ENCODE measurements at places on chromosomes 3 and 15.
A peak's percentile ranks its signal among the peaks of the same experiment; 100 is the strongest.

GRCh38 chr3:138433892-138434275 is 532 bp upstream of the ESYT3 start:
- no peak for DNase-seq

DNA sequence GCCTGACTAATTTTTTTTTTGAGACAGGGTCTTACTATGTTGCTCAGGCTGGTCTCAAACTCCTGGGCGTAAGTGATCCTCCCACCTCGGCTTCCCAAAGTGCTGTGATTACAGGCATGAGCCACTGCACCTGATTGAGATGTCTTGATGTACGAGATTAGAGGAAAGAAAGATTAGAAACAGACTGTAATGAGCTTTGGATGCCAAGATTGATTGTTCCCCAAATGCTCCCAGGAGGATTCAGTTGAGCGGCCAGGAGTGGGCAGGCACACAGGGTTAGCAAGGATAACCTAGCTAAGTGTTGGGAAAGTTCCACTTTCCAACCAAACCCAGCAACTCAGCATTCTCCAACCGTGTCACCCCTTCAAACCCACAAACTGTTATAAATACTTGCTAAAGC is 63.7 kb downstream of the SRGAP3 start:
- no peak for DNase-seq

- no peak for DNase-seq
Observed at GRCh38 chr3:182238126-182238525, 526.4 kb downstream of the SOX2 start.

GRCh38 chr3:179809639-179810038 is 156.8 kb downstream of the USP13 start:
- DNase-seq, result no peak

DNA sequence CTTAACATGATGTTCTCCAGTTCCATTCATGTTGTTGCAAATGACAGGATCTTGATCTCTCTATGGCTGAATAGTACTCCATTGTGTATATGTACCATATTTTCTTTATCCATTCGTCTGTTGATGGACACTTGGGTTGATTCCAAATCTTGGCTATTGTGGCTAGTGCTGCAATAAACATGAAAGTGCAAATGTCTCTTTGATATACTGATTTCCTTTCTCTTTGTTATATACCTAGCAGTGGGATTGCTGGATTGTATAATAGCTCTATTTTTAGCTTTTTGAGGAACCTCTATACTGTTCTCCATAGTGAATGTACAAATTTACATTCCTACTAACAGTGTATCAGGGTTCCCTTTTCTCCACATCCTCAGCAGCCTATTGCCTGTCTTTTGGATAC is 5.9 kb upstream of the RBP2 start:
- no peak for DNase-seq

DNA sequence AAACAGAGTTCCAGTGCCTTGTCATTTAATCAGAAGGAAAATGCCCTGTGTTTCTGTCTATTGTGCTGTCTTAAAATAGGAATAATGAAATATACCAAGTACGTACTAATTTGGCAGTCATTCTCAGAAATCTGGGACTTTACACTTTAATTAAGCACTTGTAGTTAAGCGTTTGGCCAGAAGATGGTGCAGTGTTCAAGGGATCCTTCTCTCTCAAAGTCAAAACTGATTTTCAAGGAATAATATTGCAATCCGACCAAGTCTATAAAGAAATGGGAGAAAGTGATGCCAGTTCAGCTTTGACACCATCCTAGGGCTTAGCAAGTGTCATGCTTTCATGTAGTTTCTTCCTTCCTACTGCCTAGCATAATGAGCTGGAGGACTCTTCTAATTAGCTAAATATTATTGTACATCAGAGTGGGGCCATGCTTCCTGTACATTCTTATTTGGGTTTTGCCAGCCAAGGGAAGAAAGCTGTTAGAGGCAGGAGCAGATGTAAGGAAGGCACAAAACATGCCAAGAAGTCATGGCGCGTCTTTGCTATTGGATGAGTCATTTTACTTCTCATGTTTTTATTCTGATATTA is 64.8 kb downstream of the SAMMSON start:
- no peak for DNase-seq

- DNase-seq, result no peak
Observed at GRCh38 chr15:51759557-51760070, 8.2 kb downstream of the TMOD2 start.

GRCh38 chr3:178291574-178292370 is 244.5 kb upstream of the KCNMB2 start:
- DNase-seq, result no peak

DNA sequence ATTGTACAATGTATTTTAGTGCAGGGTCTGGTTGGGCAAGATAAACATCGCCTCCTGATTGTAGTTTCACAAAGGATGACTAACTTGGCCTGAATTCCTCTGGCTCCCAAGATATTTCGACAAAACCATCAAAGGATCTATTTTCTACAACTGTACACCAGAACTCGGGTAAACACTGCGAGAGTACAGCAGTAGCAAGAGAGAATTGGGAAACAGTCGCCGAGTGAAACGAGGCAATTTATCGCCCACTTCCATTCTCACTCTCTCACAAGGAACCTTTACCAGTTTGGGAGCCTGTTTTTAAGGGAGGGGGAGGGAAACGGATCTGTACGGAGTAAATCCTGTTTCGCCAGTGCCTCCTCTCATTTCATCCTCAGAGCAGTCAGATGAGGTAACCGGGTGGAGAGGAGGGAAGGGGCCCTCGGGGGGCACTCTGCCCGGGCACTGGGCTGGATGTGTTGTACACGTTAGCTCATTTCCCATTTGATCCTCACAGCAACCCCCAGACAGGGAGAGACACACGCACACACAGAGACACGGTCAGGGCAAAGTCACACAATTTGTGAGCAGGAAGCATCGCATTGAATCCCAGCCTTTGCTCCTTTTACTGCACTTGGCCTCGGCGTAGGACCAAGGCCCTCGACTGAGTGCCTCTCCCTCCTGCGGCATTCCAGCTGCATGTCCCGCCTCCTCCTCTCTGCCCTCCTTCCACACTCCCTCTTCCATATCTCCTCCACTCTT is 120.1 kb downstream of the LIPC start:
- no peak for DNase-seq

GRCh38 chr15:99212406-99212805 is 37.0 kb downstream of the TTC23 start:
- DNase-seq, result no peak

DNA sequence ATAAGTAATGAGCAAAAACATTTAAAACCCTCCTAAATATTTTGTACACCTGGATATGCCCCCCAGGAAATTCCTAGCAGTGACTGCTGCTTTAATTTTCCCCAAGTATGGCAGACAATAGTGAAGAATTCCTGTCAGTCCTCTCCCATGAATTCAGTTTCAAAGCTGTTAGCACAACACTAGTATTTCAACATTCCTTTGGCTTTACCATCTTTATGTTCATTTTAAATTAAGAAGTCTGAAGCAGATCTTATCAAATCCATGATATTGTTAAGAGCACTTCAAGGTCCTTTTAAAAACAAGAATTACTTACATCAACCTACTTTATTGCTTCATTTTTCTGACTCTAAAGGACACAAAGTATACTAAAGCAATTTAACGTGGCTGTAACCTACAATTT is 28.8 kb upstream of the CDIN1 start:
- no peak for DNase-seq

- no peak for DNase-seq
Observed at GRCh38 chr3:58612830-58613229, 35.6 kb upstream of the FAM107A start.

GRCh38 chr15:93190238-93190637 is 101.2 kb upstream of the RGMA start:
- no peak for DNase-seq

GRCh38 chr3:134340982-134341365 is 33.3 kb downstream of the AMOTL2 start:
- DNase-seq, result no peak

- DNase-seq, result no peak
Observed at GRCh38 chr15:78749831-78750230, 61.4 kb downstream of the ADAMTS7 start.

DNA sequence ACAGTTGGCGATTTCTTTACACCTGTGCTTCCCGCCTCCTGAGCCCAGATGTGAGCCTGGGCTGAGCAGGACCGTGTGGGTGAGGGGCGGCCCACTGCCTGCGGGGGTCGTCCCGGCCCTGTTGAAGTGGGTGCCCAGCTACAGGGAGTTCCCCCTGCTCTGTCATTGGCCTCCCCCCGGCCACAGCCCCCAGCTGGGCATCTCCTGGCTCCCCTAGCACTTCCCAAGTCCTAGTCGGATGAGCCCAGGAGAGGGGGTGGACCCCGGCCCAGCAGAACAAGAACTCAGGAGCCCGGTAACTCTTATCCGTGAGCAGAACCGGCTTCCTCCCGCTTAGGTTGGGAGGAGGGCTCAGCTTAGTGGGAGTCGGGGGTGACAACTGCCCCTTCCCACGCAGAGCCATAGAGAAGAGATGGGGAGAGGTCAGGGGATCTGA is 757 bp downstream of the PAQR5 start:
- no peak for DNase-seq

- DNase-seq, result no peak
Observed at GRCh38 chr3:25433106-25433505, 5.0 kb downstream of the RARB start.

- DNase-seq, result no peak
Observed at GRCh38 chr3:37688756-37689155, 172.9 kb upstream of the CTDSPL start.

DNA sequence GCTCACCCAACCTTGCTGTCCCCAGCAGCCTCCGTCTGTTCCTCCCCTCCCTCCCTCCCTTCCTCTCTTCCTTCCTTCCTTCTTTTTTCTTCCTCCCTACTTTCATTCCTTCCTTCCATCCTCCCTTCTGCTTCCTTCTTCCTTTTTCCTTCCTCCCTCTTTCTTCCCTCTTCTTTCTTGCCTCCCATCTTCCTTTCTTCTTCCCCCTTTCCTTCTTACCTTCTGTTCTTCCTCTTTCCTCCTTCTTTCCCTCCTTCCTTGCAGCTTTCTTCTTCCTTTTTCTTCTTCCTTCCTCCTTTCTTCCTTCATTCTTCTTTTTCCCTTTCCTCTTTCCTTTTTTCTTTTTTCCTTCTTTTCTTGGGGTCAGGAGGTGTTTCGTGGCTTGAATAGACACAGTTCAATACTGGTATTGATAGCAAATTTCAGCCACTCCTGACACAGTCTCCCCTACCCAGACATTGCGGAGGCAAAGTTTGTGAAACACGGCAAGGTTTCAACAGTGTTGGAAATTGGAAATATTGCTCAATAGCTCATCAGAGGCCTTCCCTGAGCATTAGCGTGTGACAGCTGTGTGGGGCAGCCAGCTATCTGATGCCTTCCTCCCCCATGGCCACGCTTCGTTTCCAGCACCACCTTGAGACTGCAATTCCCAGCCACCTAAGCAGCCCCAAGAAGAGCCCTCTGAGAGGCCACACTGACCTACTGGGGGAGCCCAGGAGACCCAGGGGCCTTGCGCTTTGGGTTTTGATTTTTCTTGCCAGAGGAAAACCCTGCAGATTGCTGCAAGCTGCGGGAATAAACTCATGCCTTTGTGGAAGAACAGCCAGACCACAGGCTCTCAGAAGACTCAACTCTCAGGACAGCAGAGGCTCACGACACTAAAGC is 82.2 kb downstream of the KLF15 start:
- no peak for DNase-seq

- no peak for DNase-seq
Observed at GRCh38 chr3:176159796-176160195, 1037.5 kb downstream of the TBL1XR1 start.

GRCh38 chr3:35659768-35660167 is 20.4 kb downstream of the ARPP21 start:
- DNase-seq, result no peak

GRCh38 chr15:69979783-69980182 is 117.9 kb downstream of the TLE3 start:
- no peak for DNase-seq

- peak; percentile 19 for DNase-seq
Observed at GRCh38 chr3:42979044-42979972, at the start of gene GASK1A. Gene GASK1A (plus strand): TSS chr3:42979311. CDS start chr3:42979643, 332 bp downstream.
